ENCODE measurements at places on chromosomes 12 and 14.

DNA sequence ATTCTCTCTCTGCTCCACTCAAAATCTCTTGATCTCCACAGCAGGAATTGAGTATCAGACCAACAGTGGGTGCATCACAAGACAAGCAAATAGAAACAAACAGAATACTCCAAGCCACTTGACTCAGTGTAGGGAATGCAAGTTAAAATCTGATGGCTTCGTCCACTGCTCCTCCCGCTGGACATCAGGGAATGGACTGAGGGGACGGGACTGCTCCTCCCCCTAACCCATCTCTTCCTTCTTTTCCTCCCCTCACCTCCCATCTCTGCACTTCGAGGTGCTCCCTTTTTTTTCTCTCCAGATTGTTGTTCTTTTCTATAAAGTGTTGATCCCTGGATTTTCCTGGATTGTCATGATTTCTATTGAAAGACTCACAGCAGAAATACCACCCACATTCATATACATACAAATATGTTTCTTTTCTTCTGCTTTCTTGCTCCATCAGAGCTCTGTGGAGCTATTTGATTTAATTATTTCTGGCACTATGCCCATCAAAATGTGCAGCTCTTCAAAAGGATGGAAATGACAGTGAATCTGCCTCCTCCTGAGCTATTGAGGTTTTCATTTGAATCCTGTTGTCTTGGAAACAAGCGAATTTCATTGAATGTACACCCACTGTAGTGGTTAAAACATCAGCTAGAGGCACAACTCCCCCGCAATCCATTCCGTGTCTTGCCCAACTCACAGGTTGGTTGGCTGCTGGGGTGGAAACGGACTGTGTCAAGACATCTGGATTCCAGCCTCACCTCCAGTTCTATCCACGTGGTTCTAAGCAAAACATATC is 199.7 kb downstream of the SPTSSA start:
- DNase-seq, result no peak

GRCh38 chr12:81859521-81859920 is 100.4 kb upstream of the PPFIA2 start:
- no peak for DNase-seq

DNA sequence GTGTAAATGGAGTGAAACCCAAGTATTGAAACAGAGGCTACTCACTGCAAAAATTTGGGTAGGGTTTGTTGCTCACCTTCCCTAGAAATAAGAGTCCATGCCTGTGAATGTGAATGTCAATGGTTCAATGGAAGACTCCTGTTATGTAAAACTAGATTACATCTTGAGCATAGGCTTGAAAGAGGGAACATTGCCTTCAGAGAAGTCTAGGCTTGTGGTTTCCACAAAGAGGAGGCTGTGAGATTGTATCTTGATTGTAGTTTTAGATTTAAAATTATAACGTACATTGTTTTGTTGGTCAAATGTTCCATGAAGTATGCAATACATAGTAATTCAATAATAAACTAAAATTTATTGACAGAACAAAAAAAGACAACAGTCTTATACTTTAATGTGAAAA is 413.7 kb upstream of the RPL10L start:
- DNase-seq, result no peak

DNA sequence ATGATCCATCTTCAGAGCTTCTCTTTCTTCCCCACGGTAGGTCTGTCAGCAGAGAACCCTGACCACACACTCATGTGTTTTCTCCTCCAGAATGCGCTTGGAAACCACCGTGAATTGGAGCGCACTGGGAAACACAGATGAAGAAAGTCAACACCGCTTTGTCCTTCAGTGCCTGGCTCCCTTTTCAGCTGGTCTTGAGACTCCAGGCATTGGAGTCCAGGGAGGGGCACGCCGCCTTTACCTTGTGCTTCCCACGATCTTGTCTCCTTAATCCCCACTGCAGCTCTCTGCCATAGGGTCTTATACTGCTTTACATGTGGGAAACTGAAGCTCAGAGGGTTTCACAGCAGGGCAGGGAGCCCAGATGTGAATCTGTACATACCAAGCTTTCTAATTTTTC is 1.1 kb downstream of the FAM90A1 start:
- DNase-seq, result no peak

DNA sequence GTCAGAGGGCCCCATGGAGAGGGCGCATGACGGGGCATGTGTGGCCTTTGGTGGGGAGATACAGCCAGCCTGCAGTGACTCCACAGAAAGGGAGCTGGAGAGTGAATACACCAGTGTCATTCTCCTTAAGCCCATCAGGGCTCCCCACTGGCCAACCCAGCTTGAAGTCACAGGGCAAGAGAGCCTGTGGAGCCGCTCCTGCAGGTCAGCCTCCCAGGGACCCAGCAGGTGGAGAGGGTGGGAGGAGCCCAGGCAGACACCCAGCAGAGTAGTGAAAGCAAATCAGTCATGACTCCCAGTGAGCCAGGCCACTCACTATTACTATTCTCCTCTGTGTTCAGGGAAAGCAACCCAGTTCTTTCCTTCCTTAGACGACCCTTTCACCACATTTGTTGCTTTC is 110.0 kb upstream of the CPM start:
- no peak for DNase-seq

DNA sequence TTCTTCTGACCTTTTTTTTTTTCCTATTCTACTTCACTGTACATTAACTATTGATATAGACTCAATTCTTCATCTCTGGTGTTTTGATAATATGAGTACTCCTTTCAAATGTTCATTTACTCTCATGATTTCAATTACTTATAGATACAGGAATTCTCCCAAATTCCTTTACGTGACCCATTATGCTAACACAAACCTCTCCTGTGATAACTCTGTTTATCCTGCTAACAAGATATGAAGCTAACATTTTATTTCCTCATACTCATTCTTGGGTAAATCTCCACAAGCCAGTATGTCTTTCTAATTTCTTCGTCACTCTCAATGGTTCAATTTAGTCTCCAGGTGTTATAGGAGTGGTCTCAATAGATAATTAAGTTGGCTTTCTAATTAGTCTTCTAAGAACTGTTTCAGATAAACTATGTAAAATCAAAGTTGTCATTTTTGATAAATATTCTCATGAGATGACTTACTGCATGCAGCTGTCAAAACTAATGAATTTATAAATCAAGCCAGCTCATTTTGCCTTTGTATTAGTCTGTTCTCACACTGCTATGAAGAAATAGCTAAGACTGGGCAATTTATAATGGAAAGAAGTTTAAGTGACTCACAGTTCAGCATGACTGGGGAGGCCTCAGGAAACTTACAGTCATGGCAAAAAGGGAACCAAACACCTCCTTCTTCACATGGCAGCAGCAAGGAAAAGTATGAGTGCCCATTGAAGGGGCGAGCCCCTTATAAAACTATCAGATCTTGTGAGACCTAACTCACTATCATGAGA is 130.6 kb upstream of the MYF6 start:
- no peak for DNase-seq

DNA sequence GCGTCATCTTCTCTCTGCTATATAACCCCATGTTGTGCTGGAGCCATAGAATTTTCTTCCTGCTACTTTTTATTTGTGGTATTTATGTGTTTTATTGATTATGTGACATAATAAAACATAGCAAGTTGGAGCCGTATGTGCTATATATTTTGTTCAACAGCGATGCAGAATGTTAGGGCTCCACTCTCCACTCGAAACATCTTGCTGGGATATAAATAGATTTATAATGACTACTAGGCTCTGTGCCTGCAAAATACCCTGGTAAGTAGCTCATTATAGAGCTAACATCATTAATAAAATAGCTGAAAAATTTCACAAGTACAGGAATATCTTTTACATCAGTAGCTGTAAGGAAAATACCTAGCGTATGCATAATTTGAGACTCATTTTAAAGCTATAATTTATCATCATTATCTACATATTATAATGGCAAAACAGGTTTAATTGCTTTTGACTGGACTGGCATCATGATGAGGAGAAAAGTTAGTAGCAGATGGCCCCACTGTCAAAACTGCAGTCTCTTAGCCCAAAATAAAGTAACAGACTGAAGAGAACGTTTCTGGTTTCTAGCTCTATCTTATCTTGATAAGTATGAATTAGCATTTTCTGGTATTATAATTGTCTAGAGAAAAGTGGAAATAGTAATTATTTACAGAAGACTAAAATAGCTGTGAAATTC is 263.0 kb downstream of the NEDD1 start:
- no peak for DNase-seq

- DNase-seq, result no peak
Observed at GRCh38 chr14:26339381-26339780, 258.5 kb downstream of the NOVA1 start.

- no peak for DNase-seq
Observed at GRCh38 chr12:5375547-5376295, 56.2 kb upstream of the NTF3 start.

GRCh38 chr14:28077021-28077420 is 689.6 kb upstream of the FOXG1 start:
- no peak for DNase-seq

GRCh38 chr12:78455991-78456390 is 408.6 kb upstream of the SYT1 start:
- no peak for DNase-seq

- no peak for DNase-seq
Observed at GRCh38 chr12:101086490-101087135, 123.4 kb downstream of the SLC5A8 start.

- no peak for DNase-seq
Observed at GRCh38 chr14:92322516-92322915, 449 bp upstream of the SLC24A4 start.

DNA sequence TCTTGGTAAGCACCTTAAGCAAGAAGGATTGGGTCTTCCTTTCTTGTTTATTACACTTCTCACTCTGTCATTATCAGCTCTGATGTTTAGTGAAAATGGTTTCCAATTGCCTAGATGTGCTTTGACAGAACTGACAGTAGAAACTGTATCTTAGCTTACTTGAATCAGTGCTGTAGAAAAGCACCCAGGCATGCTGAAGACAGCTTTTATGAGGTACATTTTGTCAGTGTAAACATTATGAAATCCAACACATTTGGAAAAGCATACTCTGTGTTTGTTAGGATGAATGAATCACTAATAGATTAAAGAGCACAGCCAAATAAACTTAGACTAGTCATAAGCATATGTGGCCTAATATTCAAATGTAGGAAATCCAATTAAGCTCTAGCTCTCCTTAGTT is 290.2 kb upstream of the NPAS3 start:
- peak; percentile 76 for DNase-seq

- no peak for DNase-seq
Observed at GRCh38 chr12:43858991-43859390, 23.1 kb downstream of the TMEM117 start.

- no peak for DNase-seq
Observed at GRCh38 chr12:10249690-10250455, 37.2 kb downstream of the GABARAPL1 start.

DNA sequence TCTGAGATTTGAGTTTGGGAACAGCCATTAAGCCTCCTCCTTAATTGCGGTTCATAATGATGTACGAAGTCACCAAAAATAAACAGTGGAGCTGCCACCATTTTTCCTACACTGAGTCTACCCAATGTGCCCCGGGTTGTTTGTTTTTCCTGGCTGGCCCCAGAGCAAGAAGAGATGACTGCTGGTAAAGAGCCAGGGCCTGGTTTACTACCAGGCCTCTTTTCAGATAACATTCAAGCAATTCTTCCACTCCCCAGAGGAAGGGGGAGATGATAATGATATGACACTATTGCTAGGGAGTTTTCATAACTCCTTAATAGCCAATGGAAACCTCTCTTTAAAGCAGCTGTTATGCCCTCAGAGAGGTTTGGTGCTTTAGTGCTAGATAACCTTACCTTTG is 42.3 kb downstream of the BRAP start:
- DNase-seq, result no peak

DNA sequence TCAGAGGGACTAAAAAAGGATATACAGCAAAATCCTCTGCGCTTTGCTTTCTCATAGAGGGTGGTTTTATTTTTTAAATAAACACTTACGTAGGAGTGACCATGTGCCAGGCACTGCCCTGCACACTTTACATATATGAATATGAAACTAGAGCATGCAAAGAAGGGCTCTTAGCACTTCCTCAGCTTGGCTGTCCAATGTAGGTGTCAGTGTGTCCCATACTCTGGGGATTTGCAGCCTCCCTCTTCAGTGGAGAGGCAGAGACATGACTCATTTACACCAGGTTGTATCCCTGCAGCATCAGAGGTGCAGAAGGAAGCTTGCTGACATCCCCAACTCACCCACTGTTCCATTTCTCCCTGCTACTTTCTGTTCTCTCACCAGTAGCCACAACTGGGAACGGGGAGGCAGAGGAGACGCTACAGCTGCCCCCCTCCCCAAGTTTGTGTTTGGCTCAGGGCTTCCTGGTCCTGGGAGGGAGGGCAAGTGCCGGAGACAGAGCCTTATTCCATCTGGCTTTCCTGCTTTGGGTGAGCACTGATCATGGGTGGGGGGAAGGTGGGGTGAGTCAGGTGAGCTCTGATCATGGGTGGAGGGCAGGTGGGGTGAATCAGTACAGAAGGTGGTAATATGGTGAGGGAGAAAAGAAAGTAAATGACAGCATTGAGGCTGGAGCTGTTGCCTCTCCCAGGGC is 4.9 kb upstream of the KRT5 start:
- no peak for DNase-seq

- DNase-seq, result no peak
Observed at GRCh38 chr14:68734231-68734732, 58.6 kb downstream of the ZFP36L1 start.

- DNase-seq, result no peak
Observed at GRCh38 chr14:99150236-99150635, 121.8 kb downstream of the BCL11B start.

DNA sequence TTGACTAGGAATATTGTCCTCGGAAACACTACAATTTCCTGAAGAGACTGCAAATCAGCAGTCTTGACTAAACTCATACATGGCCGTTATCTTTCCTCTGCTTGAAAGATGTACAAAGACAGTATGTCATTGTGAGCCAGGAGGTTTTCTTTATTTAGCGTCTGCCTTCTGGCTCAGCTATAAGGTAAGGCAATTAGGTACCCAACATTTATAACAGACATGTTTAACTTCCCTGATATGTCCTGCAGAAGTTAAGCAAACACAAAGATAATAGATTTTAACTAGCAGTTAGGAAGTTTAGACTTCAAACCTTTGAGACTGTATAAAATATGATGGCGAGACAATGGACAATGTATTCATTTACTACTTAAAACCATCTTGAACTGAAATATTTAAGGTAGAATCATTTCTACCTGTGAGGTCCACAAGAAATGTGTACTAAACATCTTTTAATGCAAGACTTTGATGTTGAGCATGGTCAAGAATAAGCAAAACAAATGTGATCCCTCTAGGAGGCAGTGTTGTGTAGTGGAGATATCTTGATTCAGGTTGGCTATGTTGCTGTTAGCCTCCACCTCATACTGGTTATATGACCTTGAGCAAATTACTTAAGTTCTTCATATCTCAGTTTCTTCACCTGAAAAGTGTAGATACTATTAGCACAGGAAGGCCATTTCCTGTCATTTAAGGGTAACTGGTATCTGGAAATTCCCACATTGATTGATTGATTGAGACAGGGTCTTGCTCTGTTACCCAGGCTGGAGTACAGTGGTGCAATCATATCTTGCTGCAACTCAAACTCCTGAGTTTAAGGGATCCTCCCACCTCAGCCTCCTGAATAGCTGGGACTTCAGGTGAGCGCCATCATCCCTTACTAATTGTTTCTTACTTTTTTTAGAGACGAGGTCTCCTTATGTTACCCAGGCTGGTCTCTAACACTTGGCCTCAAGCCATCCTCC is 96.3 kb upstream of the EEA1 start:
- DNase-seq, result peak; percentile 48

Measured in AG09309 (cell line).